CD4-positive, alpha-beta T cell treated with Interleukin-15 for 1 hour (primary cell): ENCODE measurements at places on chromosomes 2 and 18.

- no peak for DNase-seq
Measured at GRCh38 chr2:8728305-8729015, 46.6 kb downstream of the ID2 start.

DNA sequence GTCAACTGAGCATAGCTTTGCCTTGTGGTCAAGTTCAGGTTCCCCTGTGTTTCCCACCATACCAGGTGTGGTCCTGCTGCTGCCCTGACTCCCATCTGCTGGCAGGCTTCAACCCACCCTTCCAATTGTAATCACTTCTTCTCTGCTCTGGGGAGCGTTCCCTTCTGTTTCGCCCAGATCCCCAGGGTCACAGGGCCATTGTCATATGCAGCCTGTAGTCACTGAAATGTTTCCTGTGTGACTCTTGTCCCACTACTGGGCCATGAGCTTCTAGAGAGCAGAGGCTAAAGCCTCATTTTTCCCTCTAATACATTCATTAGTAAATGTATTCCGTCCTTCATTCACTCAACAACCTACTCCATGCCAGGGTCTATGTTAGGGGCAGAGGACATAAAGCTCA lies 75.0 kb upstream of the LAPTM4A start:
- DNase-seq: no peak

DNA sequence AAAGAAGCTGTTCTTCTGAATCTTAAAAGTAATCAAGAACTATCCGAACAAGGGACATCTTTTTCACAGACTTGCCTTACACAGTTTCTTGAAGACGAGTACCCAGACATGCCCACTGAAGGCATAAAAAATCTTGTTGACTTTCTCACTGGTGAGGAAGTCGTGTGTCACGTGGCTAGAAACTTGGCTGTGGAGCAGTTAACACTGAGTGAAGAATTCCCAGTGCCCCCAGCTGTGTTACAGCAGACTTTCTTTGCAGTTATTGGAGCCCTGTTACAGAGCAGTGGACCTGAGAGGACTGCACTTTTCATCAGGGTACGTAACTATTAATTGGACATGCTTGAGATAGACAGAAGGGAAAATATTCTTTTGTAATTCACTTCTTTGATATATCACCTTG lies 2.4 kb downstream of the MRPL44 start:
- DNase-seq: peak; percentile 19

GRCh38 chr2:199624958-199625357 lies 167.2 kb upstream of the SATB2 start:
- DNase-seq: no peak

DNA sequence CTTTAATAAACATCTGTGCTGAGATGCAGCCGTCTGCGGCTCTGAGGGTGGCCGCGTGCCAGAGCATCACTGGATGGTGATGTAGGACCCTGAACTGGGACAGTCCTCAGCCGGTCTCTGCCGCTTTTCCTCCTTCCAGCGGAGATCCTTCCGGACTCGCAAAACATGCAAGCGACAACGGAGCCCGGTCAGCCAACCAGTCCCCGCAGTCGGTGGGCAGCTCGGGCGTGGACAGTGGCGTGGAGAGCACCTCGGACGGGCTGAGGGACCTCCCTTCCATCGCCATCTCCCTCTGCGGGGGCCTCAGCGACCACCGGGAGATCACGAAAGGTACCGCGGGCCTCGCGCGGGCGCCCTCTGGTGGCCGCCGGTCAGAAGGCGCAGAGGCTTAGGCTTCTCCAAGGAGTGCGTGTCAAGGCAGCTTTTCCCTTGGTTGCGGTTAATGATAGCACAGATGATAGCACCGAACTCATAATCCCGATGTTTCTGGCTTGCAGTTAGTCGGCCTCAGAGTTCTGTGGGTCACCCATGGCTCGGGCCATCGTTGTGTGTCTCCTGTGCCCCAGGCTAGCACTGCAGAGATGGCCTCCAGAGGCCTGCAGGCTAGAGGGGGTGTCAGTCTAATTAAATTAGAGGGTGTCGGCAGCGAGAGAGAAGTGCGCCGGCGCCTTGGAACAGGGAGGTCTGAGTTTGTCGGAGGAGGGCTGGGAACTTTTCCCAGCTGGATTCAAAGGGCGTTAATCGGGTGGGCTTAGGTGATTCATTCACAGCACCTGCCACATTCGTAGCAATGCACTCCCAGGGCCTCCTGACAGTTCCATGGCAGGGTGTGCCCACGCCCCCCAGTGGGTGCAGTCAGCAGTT lies 38.5 kb downstream of the LPIN1 start:
- DNase-seq: peak; percentile 35

DNA sequence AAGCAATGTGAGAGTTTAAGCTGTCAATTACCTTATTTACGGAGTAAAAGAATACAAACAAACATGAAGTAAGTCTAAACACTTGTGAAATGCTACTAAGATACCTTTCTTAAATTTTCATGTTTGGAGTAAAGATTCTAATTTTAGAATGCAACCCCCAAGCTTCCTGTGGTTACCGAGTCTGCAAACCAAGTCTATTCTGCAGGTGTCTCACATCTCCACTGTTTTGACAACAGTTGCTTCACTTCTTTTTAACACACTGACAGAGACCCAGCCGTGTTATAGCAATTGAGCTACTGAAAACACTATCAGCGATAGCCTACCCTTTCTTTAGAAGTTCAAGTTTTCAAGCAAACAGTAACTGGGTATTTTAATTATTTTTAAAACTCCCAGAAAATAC lies 608.3 kb downstream of the ERBB4 start:
- DNase-seq: no peak

- DNase-seq: no peak
Measured at GRCh38 chr2:40087434-40087833, 308.4 kb upstream of the THUMPD2 start.
